EL (cell line): ENCODE measurements at places on chromosomes 4 and X.

- no peak for DNase-seq
Measured at GRCh38 chr4:24729119-24729730, 66.1 kb upstream of the SOD3 start.

- DNase-seq = no peak
Measured at GRCh38 chrX:52262195-52262546, 77.5 kb downstream of the MAGED4 start.

GRCh38 chr4:656436-657337 is 17.4 kb downstream of the ATP5ME start:
- DNase-seq = no peak

GRCh38 chr4:142719854-142720541 is 126.1 kb downstream of the INPP4B start:
- peak; percentile 44 for DNase-seq

DNA sequence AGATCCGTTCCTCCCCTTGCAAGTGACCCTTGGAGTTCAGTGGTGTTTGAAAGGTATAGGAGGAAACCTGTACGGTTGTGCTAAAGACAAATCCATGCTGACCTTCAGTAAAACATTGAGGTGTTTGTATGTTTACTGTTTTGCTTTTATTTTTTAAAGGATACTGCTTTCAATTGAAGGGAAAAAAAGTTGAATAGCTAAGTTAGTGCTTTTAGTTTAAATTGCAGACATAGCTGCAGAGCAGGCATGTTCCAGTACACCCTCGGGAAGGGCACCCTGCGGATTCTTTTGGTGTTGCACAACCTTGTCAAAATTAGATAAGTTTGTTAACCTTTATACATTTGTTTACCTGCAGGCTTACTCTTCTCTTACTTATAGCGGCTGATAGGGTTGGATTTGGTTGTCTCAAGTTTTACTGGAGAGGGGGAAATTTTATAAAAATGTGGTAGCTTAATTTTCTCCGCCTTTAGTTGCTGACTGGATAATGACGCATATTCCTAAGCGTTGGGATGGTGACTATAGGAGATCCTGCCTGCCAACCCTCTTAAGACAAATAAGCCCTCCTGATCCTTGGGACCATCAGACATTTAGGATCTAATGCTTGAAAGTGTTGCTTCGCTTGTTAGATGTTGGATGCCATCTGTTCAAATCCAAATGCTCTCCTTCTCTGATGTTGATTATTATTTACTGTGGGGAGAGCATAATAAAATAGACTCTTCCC is 2.0 kb downstream of the RAPGEF2 start:
- peak; percentile 43 for DNase-seq

GRCh38 chr4:156961196-156962057 is 10.2 kb downstream of the PDGFC start:
- DNase-seq = no peak

GRCh38 chrX:1167466-1167865 is 45.0 kb downstream of the CRLF2 start:
- DNase-seq = no peak

DNA sequence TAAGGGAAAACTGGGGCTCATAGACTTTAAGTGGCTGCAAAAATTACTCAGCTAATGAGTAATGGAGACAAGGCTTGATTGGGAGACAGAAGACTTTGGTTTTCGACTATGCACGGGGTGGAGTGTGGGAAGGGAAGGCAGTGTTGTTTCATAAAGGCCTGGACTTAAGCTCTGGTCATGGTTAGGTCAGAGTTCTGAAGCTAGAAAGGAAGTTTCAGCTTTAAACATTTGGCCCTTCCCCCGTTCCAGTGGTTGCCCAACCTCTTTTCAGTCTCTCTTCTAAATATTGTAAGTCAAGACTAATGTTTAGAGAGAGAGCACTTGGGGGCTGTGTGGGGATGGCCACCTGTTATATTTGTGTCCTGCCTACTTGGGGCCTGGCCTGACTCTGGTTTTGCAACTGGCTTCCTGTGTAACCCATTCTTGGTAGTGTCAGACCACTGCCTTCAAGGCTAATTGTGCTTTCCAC is 21.0 kb downstream of the MSN start:
- peak; percentile 50 for DNase-seq

DNA sequence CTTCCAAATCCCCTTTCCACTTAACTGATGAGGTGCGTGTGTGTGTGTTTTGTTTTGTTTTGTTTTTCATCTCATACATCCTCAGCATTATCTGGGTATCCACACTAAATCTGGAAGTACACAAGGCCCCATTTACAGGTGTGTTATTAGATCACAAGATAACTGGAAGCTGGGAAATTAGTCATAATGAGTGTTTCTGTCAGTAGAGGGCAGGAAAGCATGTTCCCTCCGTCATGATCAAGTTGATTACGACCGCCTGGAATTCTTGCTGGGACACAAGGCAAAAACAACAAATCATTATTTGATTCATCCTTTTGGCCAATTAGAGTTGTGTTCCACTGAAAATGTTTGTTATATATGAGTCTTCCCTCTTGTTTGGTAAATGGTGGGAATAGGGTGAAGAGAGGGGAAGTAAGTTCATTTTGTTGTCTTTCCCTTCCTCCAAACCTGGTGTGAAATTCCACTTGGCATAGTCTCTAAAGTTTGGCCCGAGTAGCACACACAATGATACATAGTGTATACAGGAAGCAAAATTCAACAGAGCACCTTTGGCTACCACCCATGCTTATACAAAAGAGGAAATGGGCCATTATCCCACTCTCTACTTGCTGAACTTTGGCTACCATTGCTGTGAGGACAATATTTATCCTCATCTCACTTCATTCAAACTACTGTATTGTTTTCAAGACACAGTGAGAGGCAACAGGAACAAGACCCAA is 33.3 kb upstream of the TLL1 start:
- DNase-seq = no peak

DNA sequence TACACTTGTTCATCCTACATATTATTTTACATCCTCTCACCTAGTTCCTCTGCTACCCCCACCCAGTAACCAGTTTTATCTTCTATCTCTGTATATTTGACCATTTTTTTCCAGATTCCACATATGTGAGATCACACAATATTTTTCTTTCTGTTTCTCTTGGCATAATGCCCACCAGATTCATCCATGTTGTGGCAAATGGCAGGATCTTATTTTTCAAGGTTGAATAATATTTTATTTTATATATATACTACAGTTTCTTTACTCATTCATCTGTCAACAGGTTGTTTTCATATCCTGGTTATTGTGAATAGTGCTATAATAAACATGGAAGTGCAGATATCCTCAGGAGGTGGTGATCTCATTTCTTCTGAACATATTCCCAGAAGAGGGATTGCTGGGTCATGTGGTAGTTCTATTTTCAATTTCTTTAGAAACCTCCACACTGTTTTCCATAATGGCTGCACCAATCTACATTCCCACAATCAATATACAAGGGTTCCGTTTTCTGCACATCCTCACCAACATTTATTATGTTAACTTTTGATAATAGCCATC is 48.2 kb downstream of the THAP9 start:
- DNase-seq = peak; percentile 55

DNA sequence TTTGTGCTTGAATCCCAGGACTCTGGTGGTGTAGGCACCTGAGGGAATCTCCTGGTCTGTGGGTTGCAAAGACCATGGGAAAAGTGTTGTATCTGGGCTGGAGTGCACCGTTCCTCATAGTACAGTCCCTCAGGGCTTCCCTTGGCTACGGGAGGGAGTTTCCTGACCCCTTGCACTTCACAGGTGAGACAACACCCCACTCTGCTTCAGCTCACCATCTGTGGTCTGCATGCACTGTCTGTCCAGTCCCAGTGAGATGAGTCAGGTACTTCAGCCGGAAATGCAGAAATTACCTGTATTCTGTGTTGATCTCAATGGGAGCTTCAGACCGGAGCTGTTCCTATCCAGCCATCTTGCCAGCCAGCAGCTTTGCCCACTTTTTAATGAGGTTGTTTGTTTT is 353.0 kb upstream of the IRS4 start:
- no peak for DNase-seq

DNA sequence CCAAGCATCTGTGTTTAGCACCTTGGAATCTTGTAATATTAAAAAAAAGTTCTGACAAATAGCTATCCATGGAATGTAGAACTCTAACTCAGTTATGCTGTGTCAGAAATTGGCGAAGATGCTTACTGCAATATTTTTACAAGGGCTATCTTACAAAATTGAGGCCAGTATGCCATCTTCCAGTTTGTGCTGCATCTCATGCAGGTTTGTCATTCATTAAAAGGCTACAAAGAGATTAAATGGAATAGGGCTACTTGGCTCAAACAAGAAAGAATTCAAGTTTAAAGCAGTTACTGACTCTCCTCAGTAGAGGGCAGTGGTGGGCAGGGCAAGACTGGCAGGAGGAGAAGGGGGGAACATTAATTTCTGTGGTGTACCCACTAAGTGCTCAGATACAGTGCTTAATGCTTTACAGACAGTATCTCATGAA is 66.5 kb downstream of the SHROOM4 start:
- peak; percentile 0 for DNase-seq

- no peak for DNase-seq
Measured at GRCh38 chr4:175986-176385, 51.7 kb downstream of the ZNF718 start.

DNA sequence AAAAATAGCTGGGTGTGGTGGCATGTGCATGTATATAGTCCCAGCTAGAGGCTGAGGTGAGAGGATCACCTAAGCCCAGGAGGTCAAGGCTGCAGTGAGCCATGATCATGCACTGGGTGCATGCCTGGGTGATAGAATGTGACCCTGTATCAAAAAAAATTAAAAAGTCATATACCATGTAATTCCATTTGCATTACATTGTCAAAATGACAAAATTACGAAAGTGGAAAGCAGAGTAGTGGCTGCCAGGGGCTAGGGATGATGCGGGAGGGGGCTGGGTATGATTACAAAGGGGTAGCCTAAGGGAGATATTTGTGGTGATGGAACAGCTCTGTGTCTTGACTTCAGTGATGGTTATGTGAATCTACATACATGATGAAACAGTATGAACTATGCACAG is 97.8 kb downstream of the KDR start:
- no peak for DNase-seq

DNA sequence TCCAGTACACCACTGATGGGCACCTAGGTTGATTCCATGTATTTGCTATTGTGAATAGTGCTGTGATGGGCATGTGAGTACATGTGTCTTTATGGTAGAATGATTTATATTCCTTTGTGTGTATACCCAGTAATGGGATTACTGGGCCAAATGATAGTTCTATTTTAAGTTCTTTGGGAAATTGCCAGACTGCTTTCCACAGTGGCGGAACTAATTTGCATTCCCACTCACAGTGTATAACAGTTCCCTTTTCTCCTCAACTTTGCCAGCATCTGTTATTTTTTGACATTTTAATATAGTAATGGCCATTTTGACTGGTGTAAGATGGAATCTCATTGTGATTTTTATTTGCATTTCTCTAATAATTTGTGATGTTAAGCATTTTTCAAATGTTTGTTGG is 25.9 kb downstream of the CC2D2A start:
- DNase-seq = no peak

DNA sequence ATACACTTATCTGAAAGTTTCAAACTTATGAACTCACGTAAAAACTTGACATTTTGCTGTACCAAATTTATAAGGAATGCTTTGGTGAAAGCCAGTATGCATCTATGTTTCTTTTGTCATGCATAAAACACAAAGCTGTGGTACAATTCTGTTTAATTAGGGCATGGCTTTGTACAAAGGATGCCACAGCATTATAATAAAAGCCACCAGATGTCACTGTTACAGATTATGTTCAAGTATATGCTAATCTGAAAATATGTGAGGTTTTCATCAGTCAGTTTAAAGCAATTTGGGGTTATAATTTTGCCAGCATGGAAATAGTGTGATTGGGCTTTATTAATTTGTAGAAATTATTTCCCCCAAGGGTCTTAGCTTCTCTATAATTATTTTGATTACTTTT is 69.0 kb downstream of the ATOH1 start:
- peak; percentile 4 for DNase-seq

DNA sequence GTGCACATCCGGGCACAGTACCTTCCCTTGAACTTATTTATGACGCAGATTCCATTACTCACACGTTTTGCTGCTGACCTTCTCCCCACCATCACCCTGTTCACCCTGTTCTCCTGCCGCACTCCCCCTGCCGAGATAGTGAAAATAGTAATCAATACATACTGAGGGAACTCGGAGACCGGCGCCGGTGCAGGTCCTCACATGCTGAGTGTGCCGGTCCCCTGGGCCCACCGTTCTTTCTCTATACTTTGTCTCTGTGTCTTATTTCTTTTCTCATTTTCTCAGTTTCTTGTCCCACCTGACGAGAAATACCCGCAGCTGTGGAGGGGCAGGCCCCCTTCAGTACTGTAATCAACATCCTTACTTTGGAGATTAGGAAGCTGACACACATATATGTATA is 1337.1 kb upstream of the PABPC4L start:
- no peak for DNase-seq

- peak; percentile 7 for DNase-seq
Measured at GRCh38 chr4:173367285-173367684, 3.5 kb upstream of the SAP30 start.

- DNase-seq = no peak
Measured at GRCh38 chr4:61824454-61824853, 624.3 kb downstream of the ADGRL3 start.

- no peak for DNase-seq
Measured at GRCh38 chr4:89009115-89009514, 47.9 kb downstream of the FAM13A start.

GRCh38 chr4:39841894-39842293 is 135.8 kb downstream of the PDS5A start:
- DNase-seq = no peak

DNA sequence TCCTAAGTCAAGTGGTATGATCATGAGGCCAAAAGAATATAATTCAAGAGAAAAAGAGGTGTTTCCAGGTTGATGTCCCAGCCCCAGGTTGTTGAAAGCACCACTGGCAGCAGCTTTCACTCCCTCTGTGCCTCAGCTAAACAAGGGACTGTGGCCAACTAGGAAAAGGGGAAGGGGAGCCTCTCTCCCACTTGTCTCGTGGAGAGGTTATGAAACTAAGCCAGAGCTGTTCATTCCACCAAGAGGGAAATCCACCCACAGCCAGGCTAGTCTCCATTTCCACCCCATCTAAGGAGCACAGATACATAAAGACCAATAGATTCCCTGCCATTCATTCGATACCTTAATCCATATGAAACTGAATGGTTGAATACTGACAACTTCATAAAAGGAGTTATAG is 8.1 kb downstream of the ANXA5 start:
- DNase-seq = no peak

DNA sequence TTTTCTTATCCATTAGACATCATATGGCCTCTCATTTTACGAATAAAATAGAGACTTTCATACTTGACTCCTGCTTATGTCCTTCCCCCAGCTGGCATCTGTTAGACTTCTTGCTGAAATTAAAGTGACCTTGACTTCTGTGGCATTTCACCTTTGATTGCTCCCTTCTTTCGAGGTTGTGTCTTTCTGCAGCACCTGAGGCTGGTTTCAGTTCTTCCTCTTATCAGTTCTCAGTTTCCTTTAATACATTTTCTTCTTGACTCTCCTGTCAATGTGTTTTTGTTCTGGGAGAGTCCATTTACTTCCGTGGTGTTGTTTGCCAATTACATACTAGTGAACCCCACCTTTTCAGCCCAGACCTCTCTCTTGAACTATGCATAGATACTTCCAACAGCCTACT is 81.6 kb downstream of the RBPJ start:
- DNase-seq = no peak
